ENCODE measurements at places on chromosomes 3 and 15. TPM values are rescaled to one million over a fixed set of nuclear protein-coding genes. Genes with fewer than 3 reads are reported as not detected.

Gene PAQR5
- polyA plus RNA-seq = 6.4 TPM

Gene SELENOS
- polyA plus RNA-seq = 148 TPM

Gene ZDHHC19
- 0.40 TPM for polyA plus RNA-seq

Gene CLDN18
- 2.7 TPM for polyA plus RNA-seq

Gene CACNA2D2
- polyA plus RNA-seq = 5.3 TPM

Gene UROC1
- polyA plus RNA-seq = 0.07 TPM
